ENCODE measurements at places on chromosomes 5 and 9.

DNA sequence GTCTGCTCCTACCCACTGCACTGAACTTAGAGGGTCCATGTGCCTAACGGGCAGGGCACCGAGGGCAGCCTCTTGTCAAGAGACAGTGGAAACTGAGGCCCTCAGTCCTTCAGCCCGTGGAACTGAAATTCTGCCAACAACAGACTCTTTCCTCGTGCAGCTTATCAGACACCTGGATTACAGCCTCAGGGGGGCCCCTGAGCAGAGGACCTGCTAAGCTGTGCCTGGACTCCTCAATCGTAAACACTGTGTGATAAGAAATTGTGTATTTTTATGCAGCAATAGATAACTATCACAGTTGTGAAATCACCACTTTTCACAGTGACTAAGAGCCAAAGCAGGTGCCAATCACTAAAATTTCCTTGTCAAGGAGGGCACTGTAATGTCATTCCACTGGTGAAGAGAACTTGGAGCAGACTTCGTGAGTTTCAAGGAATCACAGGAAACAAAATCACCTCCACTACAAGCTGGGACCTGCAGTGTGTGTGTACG is 33.4 kb upstream of the CTSV start:
- DNase-seq, result no peak

DNA sequence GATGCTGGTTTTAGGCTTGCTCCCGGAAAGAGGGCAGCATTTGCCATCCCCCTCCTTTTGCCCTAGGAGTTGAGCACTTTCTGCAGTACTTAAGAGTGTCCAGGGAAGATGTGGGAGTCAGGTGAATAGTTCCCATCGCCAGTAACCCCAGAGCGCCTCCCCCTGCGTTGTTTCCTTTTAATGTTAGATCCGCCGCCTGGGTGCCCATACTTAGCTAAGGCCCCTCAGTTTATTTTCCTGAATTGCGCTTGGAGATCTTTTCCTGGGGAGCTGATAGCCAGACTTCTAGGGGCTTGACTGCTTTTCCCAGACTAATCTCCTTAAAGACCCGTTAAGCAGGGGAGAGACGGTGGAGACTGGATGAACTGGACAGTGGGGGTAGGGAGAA is 377 bp upstream of the PCDHAC2 start:
- no peak for DNase-seq

DNA sequence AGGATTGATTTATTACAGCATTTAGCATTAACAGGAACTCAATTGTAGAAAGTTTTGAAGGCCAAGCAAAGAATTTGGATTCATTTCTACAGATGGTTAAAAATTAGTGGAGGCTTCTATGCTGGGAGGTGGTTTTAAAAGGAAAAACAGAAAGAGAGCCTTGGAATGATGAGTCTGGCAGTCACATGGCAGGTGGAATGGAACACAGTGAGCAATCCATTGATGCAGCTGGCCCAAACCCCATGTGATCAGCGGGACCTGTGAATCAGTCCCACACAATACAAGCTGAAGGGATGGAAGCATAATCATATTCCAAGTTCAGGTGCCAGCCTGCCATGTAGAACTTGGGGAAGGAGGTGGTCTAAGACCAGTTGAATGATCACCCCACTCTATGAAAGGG is 147.9 kb downstream of the PIP5K1B start:
- no peak for DNase-seq

DNA sequence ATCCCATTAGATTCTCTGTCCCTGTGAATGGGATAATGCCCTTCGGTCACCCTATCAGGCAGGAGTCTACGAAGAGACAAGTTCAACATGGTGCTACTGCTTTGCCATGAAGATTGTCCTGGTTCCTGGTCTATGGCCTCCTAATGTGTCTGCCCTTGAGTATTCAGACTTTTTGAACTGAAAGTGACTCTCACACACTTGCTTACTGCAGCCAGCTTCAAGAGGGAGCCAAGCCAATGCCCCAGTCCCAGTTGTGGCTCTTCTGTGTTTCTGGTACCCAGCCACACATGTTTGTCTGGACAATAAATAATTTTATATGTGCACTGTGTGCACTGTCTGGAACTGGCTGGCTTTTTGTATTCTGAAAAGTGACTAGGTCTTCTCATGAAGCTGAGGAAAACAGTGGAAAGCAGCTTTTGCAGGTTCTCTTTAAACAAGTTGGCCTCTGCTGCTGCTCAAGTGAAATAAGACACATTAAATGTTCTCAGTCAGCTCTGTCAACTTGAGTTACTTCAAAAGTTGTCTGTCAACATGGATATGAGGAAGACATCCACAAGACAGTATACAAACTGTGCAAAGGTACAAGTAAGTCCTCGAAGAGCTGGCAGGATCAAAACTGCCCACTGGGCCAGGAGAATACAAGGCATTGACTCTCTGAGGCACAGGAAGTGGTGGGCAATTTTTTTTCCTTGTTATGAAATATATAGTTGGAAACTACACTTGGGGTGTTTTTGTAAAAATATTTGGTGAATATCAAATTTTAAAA is 60.0 kb downstream of the ZNF608 start:
- no peak for DNase-seq

DNA sequence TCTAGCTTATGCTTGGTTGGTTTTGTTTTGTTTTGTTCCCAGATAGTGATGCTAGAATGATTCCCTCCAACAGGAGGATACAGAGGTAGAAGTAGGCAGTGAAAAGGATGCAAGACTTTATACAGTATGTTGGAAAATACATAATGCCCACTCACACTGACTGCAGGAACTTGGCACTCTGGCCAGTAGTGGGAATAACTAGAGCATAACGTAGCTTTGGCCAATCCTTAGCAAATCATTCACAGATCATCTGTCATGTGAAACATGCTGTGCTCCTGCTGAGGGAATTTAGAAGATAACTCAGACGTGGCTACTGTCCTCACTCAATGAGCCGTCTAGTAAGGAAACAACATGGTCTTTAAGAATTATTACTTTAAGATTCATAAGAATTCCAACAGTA is 13.5 kb downstream of the CFAP90 start:
- DNase-seq, result no peak

GRCh38 chr5:155914766-155915165 is 412.2 kb upstream of the SGCD start:
- DNase-seq, result no peak

DNA sequence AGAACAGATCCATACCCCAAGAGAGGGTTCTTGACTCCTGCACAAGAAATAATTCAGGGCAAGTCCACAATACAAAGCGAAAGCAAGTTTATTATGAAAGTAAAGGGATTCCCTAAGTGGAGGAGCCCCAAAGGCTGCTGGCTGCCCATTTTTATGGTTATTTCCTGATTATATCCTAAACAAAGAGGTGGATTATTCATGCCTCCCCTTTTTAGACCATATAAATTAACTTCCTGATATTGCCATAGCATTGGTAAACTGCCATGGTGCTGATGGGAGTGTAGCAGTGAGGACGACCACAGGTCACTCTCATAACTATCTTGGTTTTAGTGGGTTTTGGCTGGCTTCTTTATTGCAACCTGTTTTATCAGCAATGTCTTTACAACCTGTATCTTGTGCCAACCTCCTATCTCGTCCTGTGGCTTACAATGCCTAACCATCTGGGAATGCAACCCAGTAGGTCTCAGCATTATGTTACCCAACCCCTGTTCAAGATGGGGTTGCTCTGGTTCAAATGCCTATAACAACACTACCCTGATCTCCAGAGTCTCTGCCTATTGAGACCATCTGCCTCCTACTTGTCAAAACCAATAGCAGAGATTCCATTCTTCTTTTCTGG is 154.4 kb upstream of the GRAMD2B start:
- no peak for DNase-seq

- no peak for DNase-seq
These were observed at the start of gene OLFM1 for GRCh38 chr9:135087489-135087792. OLFM1 (plus strand) TSS chr9:135087668; CDS start chr9:135087990, 322 bp downstream.

DNA sequence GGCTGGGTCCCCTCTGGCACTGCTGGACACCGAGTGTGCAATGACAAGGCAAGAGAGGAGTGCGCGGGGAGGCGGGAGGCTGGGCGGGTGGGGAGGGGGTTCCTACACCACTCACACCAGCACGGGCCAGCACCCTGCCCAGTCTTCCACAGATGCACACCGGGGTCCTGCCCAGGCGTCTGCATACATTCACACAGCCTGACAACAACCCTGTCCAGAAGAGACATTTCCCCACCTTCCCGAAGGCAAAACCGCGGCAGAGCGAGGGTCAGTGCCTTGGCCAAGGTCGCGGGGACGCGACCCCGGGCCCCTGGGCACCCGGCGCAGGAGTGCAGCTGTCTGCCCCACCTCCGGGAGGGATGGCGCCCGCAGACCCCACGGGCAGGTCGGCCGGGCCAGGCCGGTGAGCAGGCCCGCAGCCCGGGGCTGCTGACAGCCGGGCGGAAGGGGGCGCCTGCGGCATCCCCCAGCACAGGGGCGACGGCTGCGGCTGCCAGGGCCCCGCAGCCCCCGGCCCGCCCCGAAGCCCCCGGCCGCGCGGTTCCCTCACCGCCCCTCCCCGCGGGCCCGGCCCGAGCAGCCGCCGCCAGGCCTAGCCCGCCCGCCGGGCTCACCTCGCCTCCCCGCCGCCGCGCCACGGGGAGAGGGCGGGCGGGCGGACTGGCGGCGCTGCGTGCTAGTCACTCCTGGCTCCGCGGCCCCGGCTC is 496 bp downstream of the MAPK9 start:
- no peak for DNase-seq

DNA sequence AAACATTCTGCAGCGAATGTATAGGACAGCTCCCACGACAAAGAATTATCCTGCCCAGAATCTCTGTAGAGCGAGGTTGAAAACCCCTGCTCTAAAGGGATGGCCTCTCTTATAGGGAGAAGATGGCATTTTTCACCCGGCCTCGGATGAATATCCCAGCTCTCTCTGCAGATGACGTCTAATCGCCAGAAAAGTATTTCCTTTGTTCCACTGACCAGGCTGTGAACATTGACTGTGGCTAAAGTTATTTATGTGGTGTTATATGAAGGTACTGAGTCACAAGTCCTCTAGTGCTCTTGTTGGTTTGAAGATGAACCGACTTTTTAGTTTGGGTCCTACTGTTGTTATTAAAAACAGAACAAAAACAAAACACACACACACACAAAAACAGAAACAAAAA is 17.4 kb upstream of the RARS1 start:
- no peak for DNase-seq
